T-helper 22 cell (primary cell): ENCODE measurements at places on chromosomes 6 and 20.

DNA sequence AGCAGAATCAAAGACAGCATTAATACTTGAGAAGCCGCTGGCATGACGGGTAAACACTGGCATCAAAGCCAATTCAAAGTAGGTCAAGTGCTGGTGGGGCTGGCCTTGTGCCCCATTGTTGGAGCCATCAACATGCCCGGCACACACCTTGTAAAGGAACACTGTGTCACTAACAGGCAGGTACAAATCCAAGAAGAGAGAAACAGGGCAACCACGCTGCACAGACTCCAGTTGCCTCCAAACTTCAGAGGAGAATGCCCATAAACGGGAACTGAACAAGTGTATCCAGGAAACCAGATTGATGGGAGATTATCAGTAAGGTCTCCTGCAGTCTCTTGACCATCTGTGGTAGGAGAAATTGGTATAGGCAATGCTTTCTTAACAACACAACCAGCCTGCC is 127.0 kb upstream of the STXBP5 start:
- DNase-seq: no peak

GRCh38 chr6:98764373-98764911 is 69.9 kb upstream of the POU3F2 start:
- DNase-seq: no peak

GRCh38 chr6:91708534-91708933 is 1121.7 kb upstream of the MAP3K7 start:
- no peak for DNase-seq

- DNase-seq: no peak
Observed at GRCh38 chr6:54481091-54481490, 172.8 kb downstream of the TINAG start.

DNA sequence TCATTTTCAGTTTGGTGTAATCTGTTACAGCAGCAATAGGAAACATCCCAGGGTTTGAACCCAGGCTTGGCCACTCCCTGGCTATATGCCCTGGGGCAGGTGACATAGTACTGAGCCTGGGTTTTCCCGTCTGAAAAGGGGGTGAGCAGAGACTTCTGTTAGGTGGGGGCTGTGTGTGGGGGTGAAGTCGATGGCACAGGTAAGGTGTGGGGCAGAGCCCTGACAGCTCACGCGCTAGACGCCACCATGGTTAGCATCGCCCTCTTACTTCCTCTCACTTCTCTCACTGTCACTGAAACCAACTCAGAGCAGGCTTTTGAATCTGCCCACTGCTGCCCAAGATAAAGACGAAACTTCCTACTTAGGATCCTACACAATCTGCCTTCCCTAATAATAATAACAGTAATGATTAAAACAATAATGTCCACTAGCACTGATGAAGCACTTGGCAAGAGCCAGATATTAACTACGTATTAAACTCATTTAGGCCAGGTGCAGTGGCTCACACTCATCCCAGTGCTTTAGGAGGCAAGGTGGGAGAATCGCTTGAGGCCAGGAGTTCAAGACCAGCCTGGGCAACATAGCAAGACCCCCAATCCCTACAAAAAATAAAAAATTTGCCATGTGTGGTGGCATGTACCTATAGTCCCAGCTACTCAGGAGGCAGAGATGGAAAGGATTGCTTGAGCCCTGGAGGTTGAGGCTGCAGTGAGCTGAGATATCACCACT is 117.9 kb upstream of the PTPN1 start:
- DNase-seq: no peak

DNA sequence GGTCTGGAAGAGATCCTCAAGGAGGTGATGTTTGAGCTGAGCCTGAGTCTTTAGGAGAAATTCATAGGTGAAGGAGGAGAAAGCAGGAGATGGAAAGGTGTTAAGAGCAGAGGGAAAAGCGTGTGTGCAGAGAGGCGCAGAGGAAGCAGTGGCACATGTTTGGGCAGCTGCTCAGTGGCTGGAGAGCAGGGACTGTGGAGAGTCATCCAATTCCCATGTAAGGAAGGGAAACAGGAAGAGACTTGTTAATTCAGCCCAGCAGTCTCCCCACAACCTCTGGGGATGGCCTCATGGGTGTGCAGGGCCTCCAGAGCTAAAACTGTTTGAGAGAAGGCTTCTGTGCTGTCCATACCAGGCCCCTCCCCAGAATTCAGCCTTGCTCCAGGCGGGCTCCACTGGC is 16.2 kb downstream of the AAR2 start:
- DNase-seq: no peak

- DNase-seq: no peak
Observed at GRCh38 chr6:166285233-166285632, 23.0 kb downstream of the PRR18 start.

- DNase-seq: peak; percentile 47
Observed at GRCh38 chr6:38638941-38639497, 710 bp downstream of the BTBD9 start.

DNA sequence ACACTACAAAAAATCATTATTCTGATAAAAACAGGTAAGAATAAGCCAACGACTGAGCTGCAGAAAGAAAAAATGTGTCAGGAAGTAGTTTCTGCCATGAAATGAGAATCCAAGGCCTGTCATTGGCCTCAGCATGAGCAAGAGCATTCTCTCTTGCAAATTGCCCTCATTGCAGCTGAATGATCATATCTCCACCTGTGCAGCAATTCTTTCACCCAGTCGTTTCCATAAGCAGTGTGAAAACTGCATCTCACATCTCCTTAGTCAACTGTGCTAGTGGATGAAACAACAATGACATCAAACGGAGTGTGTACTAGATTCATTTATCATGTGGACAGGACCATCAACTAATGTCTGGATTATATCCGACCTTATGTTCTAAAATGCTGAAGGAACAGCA is 88.2 kb upstream of the STXBP5 start:
- DNase-seq: no peak

DNA sequence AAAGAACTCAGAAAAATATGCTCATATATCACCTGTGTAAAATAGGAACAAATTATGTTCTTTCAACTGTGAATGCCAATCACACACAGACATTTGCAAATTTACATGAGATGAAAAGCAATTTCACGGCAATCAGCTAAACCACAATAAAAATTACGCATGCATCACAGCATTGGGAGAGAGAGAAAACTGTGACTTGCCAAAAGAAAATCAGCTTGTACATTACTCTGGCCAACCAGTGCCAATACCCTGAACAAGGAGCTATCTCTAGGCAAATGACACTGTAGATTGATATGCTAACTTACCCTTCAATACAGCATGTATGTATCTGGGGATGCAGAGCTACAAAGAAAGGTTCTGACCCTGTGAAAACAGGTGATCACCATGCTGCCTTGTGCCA is 515.6 kb downstream of the EYS start:
- DNase-seq: no peak

DNA sequence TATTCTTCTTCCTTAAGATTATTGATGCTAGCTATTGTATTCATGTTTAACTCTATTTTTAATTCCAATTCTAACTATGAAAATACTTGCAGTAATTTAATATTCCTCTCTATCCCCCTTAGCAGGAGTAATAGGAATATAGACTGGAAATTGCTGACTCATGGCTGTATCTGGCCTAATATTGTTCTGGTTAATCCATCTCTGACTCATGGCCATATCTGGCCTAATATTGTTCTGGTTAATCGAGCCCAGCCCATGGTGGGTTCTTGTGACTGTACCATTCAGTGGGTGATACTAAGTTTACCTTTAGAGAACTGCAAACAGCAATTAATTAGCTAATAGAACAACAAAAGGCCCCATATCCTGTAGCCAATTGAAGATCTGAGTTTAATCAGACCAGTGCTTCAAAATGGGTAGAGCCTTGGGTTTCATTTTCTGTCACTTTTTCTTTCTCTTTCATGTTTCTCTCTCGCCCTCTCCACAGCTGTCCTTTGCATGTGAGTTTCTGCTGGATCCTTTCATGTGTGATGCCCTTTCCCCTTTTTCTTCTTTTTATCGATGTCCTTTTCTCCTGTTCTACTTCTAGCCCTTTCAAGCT is 50.6 kb downstream of the SLC22A3 start:
- DNase-seq: no peak

DNA sequence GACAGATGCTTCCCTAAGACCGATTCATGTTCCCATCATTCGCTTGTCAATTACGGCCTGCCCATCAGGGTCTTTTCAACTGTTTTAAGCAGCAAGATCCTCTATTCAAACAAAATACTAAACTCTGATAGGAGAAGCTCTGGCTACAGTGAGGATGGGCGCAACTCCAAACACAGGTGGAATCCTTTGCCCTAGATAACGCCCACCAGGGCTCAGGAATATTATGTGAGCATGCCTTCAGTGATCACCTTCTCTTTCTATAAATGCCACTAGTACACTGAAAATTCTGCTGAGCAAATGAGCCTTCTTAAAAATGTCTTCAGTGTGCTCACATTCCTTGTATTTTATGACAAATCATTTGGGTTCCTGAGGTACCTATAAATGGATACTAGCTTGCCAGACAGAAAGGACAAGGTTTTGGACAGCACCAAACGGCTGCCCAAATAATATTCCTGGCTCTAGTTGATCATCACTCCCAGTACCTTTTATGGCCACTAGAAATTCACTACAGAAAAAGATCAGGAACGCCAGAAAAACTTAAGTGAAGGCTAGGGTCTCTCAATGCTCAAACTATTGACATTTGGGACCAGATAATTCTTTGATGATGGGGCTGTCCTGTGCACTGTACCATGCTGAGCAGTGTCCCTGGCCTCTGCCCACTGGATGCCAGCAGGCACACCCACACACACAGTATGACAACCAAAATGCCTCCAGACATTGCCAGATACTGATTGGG is 13.1 kb downstream of the ZNF217 start:
- no peak for DNase-seq

DNA sequence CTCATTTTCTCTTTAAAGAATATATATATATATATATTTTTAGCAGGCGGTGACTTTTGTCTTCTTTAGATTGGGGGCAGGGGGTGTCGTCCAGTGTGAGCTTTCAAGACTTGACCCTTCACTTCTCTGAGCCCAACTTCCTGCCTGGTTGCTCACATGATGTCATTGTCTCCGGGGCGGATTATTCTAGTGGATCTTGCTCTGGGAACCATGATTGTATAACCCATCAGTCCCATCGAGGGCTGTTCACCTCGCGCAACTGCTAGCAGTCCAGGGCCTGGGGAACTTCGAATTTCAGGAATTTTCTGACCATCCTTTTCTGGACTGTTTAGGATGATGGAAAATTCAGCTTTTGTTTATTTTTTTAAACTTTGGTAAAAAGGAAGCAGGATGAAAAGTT is 1.0 kb downstream of the IGF2R start:
- DNase-seq: no peak

DNA sequence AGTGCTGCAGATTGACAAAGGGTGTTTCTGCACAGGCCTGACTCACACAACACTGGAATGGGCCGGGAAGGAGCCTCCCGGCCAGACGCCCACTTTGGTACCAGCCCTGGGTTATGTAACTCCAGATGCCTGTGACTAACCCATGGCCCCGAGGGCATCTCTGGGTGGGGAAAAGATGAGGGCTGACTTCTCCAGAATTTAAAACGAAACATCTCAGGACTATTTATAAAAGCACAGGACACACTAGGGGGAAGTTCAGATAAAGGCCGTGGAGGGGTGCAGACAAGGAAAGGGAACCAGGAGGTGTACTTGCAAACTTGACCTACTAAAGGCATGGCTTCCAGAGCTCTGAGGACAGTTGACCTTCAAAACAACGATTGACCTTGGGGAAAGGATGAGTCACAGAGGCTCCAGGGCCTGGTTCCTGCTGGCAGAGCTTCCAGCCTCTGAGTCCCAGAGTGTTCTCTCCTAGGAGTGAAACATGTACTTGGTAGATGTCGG is 196.9 kb downstream of the NFATC2 start:
- no peak for DNase-seq

DNA sequence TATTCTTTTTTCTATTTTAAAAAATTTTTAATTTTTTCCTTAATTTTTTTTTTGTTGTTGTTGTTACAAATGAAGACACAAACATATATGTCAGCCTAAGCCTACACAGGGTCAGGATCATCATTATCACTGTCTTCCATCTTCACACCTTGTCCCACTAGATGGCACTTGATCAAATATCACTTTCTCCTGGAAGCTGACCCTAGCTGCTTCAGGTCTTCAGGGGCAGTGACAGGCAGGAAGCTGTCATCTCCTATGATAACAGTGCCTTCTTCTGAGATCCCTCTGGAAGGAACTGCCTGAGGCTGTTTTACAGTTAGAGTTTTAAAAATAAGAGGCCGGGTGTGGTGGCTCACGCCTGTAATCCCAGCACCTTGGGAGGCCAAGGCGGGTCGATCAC is 70.2 kb upstream of the EEF1E1 start:
- no peak for DNase-seq

- peak; percentile 13 for DNase-seq
Observed at GRCh38 chr20:25750765-25751696, 54.4 kb upstream of the ZNF337 start.

DNA sequence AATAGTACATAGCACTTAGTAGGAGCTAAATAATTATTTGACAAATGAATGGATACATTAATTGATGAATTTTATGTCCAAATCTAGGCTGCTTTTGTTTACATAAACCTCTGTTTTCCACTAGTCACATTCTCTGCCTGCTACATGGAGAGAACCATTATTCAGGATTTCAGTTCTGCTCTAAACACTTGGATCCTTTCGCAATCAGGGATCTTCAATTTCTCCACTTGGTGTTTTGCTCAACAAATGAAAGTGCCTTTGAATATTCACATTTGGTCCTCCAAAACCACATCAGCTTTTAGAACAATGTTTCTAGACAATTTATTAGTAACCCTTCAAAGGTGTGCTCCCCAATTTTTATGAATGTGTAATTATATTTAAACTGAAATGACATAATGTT is 30.6 kb upstream of the HLA-DQB1 start:
- no peak for DNase-seq

- DNase-seq: peak; percentile 19
Observed at GRCh38 chr6:125918681-125919566, 37.6 kb upstream of the HINT3 start.

GRCh38 chr6:90406142-90406794 is 109.6 kb upstream of the BACH2 start:
- no peak for DNase-seq

- DNase-seq: no peak
Observed at GRCh38 chr6:9783567-9783966, 631.3 kb downstream of the TFAP2A start.

DNA sequence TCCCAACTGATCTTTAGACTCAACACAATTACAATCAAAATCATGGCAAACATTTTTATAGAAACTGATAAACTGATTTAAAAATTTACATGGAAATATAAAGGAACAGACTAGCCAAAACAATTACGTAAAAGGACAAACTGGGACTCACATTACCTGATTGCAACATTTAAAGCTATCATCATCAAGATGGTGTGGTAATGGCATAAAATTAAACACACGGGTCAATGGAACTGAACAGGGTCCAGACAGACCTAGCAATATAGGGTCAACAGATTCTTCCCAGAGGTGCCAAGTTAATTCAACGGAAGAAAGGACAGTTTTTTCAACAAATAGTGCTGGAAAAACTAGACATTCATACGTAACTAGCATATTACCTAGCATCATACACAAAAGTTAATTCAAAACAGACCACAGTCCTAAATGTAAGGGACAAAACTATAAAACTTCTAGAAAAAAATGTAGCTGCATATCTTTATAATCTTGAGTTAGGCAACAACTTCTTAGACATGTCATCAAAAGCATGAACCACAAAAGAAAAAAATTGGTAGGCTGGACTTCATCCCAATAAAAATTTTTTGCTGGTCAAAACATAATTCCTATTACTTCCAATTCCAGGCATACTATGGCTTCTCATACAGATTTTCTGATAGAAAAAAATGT is 147.4 kb upstream of the BEND6 start:
- DNase-seq: no peak
